ENCODE measurements at places on chromosomes 7 and 10.

GRCh38 chr7:93720106-93720505 lies 145.6 kb upstream of the CALCR start:
- no peak for DNase-seq

DNA sequence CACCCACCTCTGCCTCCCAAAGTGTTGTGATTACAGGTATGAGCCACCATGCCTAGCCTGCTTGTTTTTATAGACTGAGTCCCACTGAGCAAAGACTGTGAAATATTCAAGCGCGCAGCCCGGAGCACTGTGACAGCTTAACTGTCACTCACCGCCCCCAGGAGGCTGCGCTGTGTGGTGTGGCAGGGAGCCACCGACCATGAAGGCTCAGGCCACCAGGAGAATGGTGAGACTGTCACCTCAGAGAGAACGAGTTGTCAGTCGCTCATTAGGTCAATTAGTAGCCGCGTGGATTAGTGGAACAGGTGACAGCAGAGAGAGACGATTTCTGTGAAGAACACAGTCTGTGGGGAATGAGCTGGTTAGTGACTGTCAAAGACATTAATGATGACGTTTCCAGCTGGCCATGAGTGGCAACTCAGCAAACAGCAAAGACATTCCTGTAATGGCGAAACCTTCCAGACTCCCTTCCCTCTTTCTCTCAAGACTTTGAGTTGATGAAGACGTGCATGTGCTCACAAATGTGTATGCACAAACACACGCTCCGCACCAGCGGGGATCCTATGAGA lies 64.5 kb downstream of the CYCS start:
- DNase-seq = no peak

DNA sequence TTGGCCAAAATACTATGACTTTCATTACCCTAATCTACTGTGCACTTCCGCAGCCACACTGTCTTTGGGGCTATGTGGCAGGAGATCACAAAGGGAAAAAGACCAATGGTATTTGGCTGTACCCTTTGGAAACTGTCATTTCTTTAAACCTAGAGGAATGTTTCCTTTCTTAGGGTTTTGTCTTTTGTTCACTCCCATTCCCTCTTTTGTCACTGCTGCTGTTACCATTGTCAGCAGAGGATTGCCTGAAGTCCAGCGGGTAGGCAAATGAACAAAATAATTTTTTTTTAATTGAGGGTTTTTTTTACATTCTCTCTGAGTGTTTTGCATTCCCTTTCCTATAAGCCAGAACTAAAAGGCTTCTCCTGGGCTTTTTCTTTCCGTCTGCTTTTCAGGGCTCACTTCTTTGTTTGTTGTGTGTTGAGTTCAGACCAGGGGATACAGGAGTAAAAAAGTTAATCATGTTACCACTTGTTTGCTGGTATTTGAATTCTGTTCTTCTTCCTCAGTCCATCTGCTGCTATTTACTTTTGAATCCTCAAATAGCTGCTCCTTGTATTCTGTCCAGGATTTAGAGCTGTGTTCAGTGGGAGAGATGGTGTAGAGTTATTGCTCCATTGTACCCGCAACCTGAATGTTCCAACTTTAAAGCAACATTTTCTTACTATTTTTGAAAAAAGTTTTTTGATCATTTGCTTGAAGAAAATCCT lies 374.6 kb downstream of the SUGCT start:
- DNase-seq = no peak

DNA sequence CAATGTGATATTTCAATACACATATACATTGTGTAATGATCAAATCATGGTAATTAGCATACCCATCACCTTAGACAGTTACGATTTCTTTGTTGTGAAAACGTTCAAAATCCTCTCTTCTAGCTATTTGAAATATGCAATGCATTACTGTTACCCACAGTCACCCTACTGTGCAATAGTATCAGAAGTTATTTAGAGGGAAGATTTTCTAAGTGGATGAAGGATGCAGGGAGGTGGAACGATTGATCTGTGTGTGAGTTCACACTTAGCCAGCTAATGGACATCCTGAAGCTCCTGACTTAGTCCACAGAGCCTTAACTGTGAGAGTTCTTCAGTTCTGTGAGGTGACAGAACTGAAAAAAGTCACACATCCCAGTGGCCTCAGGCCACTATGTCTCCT lies 97.2 kb upstream of the LAMB4 start:
- no peak for DNase-seq

DNA sequence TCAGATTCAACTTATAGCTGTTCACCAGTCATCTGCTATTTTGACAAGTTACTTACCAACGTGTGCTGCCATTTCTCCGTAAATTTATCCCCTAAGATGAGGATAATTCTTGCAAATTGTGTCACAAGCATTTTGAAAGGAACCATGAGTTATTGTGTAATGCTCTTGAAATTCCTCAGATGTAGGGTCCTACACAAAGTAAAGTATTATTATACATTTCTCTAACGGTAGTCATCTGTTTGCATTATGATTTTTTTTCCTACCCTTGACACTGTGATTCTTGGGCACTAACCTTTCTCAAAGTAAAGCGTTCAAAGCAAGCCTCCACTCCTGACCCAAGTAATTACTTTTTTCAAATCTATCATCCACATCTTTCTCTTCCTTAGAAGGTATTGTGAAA lies 8.1 kb downstream of the HERC4 start:
- DNase-seq = no peak

- DNase-seq = no peak
These were observed 70.9 kb upstream of the RAPGEF5 start for GRCh38 chr7:22427855-22428254.

DNA sequence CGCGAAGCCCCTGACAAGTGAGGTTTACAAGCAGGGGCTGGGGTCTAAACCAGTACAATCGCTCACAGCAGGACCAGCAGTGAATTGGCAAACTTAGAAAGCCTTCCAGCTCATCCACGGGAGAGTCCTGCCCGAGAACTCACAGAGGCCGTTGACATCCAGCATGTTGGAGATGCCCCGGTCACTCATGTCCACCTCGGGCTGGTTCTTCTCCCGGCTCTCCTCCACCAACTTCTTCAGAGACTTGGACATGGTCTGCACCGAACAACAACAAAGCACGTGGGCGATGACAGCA lies 447 bp downstream of the RSU1 start:
- no peak for DNase-seq

- DNase-seq = no peak
These were observed 185.5 kb upstream of the ASAH2 start for GRCh38 chr10:50436805-50437204.

GRCh38 chr7:124915242-124915641 lies 14.4 kb downstream of the POT1 start:
- no peak for DNase-seq

Measured in NCI-H2081 treated with DMSO at 0.1 percent for 48 hours (cell line).